Ovary (tissue), 10 donors: ENCODE measurements at places on chromosomes 7 and 10.

GRCh38 chr10:129756912-129757901, 206.9 kb downstream of the EBF3 start:
- H3K27ac ChIP-seq = no peak overlapping the region
- H3K4me3 ChIP-seq = no peak overlapping the region
- H3K4me1 ChIP-seq = no peaks in the 10 kb centered on the region
- peak; percentile 26 for DNase-seq

DNA sequence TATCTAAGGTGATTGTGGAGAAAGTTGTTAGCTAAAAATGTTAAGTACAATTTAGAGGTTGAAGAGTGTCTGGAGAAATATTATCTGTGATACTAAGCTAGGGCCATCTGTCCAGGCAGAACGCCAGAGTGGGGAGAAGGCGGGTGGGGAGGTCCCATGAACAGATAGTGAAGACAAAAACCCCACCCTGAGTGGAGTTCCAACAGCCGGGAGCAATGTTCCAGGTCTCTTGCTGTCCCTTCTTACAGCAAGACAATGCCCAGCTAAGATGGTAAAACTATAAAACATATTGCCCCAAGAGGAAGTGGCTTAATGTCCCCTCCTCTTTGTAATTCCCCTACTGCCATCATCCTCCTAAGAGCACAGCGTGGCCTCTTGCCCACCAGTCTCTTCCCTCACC, 10.4 kb upstream of the IL15RA start:
- no peak overlapping the region for H3K4me3 ChIP-seq
- peaks cover 6% of the 10 kb centered on the region for H3K4me1 ChIP-seq
- H3K36me3 ChIP-seq = no peaks in the 10 kb centered on the region
- H3K27me3 ChIP-seq = no peaks in the 10 kb centered on the region
- peak; percentile 59 for DNase-seq

DNA sequence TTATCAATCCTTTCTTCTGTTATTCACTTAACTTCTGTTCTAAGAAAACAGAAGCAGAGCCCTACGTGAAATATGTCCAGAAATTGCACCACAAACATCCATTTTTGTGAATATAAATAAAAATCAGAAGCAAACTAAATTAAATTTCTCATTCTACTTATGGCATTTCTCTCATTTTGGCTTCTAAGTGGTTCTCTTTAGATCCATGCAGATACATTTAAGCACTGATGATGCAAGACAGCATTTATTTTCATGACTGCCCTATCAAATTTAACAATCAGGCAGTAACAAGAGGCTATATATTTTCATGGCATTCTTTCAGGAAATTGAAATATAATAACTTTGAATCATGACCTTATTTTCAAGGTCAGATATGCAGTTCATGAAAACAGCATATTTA, 1049.6 kb downstream of the GRM8 start:
- no peak overlapping the region for H3K4me3 ChIP-seq
- no peaks in the 10 kb centered on the region for H3K27me3 ChIP-seq
- no peak for DNase-seq
- no peak overlapping the region for H3K27ac ChIP-seq
- H3K36me3 ChIP-seq = no peaks in the 10 kb centered on the region
- H3K4me1 ChIP-seq = no peaks in the 10 kb centered on the region

DNA sequence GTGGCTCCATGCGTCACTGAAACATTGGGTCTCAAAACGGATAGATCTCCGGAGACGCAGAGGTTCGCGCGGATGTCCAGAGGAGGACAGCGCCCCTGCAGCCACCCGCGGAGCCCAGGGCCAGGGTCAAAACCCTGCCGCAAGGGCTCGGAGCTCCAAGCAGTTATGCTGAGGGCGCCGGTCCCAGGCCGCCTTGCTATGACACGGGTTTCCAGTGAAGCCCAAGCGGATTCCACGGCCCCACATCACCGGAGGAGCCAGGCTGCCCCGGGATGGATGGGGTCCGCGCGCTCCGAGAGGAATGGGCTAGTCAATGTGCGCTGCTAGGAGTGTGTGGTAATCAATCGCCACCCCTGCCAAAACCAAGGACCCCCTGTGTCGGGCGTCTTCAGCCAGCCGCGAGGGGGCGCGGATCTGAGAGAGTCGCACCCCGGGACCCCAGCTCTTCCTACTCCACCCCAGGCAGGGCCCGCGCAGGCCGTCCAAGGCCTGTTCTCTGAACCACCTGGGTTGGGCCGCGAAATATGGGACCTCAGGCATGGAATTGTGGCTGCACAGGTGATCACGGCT, 5.6 kb upstream of the EMX2 start:
- H3K27me3 ChIP-seq = no peaks in the 10 kb centered on the region
- no peak overlapping the region for H3K27ac ChIP-seq
- H3K4me3 ChIP-seq = peak overlapping the region; percentile 37
- peaks cover 6% of the 10 kb centered on the region for H3K4me1 ChIP-seq
- peak; percentile 45 for DNase-seq
- H3K36me3 ChIP-seq = no peaks in the 10 kb centered on the region

GRCh38 chr10:26739071-26739631, 41.6 kb downstream of the PDSS1 start:
- H3K4me3 ChIP-seq = no peak overlapping the region
- no peaks in the 10 kb centered on the region for H3K4me1 ChIP-seq
- H3K27me3 ChIP-seq = no peaks in the 10 kb centered on the region
- H3K36me3 ChIP-seq = no peaks in the 10 kb centered on the region

GRCh38 chr7:30555525-30555924, 39.2 kb upstream of the GARS1 start:
- no peak overlapping the region for H3K4me3 ChIP-seq
- H3K27ac ChIP-seq = no peak overlapping the region
- no peaks in the 10 kb centered on the region for H3K36me3 ChIP-seq
- H3K4me1 ChIP-seq = peaks cover 3% of the 10 kb centered on the region
- H3K27me3 ChIP-seq = no peaks in the 10 kb centered on the region

DNA sequence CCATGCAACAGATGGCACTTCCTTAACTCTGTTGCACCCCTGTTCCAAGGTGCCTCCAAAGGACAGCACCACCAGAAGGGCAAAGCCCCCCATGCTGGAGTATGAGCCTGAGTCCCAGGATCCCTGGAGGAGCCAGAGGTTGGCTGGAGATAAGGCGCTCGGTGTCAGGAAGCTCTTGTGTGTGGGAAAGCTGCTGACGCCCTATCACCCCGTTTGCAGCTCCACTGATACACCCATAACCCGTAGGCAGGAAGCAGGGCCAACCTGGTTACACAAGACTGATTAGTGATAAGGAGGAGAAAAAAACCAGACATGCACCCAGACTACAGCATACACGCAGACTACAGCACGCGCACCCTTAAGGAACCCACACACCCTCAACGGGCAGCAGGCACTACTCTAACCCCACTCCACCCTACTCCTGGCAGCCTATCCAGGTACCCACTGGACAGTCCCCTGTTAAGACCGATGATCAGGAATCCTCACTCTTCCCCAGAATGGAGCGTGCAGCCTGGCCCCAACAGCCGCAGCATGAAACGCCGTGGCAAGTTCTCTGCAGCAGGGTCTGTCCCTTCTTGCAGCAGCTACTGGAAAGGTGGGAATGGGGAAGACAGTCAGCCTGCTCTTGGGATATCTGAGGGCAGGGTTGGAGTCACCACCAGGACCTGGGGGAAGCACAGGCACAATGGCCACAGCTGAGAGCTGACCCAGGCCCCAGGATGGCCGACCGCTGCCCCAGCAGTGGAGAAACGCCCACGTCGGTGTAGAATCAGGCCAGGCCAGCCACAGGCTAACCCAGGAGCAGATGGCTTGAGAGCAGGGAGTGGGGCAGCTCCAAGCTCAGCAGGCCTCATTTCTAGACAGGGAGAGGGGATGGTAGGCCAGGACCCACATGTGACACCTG, 38.3 kb upstream of the TUBB8 start:
- no peaks in the 10 kb centered on the region for H3K36me3 ChIP-seq
- H3K27ac ChIP-seq = no peak overlapping the region
- H3K4me3 ChIP-seq = no peak overlapping the region
- no peak for DNase-seq

- H3K4me1 ChIP-seq = peaks cover 5% of the 10 kb centered on the region
- no peaks in the 10 kb centered on the region for H3K36me3 ChIP-seq
- H3K4me3 ChIP-seq = no peak overlapping the region
- no peak for DNase-seq
- H3K27ac ChIP-seq = no peak overlapping the region
These were observed 4.3 kb downstream of the NOC3L start for GRCh38 chr10:94358480-94358879.

- H3K27ac ChIP-seq = no peak overlapping the region
- no peak for DNase-seq
- no peak overlapping the region for H3K4me3 ChIP-seq
- H3K36me3 ChIP-seq = no peaks in the 10 kb centered on the region
- no peaks in the 10 kb centered on the region for H3K27me3 ChIP-seq
These were observed 70.3 kb upstream of the NMT2 start for GRCh38 chr10:15238555-15239335.

DNA sequence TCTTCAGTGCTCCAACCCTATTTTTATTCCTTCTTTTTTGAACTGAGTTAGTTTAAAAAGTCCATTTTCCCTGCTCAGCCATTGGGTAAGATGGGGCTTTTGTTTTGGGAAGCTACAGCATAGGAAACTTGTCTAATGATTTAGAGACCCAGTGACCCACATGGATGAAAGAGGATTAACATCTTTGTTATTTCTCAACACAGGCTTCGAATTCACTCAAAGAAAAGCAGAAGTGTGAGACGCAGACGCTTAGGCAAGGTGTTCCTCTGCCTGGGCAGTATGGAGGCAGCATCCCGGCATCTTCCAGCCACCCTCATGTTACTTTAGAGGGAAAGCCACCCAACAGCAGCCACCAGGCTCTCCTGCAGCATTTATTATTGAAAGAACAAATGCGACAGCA, 152.0 kb downstream of the HDAC9 start:
- no peak overlapping the region for H3K4me3 ChIP-seq
- no peak overlapping the region for H3K27ac ChIP-seq
- H3K4me1 ChIP-seq = no peaks in the 10 kb centered on the region

- peaks cover 3% of the 10 kb centered on the region for H3K4me1 ChIP-seq
- no peak overlapping the region for H3K4me3 ChIP-seq
- H3K27me3 ChIP-seq = no peaks in the 10 kb centered on the region
- no peaks in the 10 kb centered on the region for H3K36me3 ChIP-seq
These were observed 11.0 kb upstream of the ADD3 start for GRCh38 chr10:109996766-109997171.

DNA sequence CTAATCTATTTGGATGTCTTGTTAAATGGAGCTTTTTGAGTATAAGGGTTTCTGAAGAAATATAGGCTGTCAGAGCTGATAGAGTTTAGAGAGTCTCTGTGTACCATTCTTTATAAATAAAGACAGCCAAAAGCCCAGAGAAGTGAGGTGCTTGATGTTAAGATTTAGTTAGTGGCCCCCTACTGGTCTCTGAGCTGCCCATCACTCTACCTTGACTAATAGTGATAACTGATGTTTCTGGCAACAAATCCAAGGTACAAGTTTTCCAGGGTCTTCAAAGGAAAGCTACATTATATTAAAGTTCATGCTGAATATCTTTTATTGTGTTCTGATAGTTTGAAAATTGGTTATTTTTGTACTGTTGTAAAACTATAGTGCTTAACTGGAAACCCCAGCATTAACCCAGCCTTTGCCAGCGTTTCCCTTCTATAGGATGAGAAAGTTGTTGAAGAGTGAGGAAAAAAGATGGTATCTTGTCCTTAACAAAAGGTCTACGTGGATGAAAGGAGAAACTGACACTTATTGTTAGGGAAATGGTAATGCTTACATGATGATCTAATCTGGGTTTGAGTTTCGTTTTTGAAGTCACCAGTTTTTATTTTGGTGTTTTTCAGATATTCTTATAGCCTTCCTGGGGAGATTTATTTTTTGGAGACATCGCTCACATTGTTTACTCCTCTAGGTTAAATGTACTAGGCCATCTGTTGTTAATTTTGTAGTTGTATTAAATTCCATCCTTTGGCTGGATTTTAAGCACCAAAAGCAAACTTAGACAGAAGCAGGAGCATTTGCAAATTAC, 79.0 kb downstream of the AUTS2 start:
- no peaks in the 10 kb centered on the region for H3K27me3 ChIP-seq
- H3K4me3 ChIP-seq = no peak overlapping the region
- peak overlapping the region; percentile 51 for H3K27ac ChIP-seq
- no peak for DNase-seq
- H3K4me1 ChIP-seq = peaks cover 28% of the 10 kb centered on the region
- no peaks in the 10 kb centered on the region for H3K36me3 ChIP-seq

DNA sequence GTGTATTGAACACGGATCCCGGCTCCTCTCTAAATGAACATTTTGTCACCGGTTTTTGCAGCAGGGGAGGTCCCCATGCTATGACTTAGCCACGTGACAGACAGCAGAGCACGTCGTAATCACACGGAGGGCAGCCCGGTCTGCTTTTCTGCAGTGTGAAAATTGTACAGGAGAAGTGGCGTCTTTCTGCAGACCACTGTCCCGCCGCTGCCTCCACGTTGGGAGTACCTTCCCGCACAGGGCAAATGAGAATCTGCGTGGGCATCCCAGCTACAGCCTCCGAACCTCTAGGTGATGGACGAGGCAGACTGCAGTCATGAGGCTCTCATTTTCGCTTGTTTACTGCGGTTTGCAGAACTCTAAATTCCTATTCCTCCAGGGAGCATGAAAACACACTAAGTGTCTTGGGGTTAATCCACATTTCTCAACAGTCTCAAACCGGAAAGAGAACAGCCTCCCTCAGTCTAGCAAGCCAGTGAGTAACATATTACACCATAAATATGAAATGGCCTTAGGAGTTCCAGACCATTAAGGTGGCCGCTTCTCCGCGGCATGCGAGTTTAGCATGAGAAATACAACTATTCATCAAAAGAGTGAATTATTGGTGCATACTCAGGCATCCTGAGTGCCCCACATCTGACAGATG, 89.8 kb downstream of the TCERG1L start:
- H3K27me3 ChIP-seq = no peaks in the 10 kb centered on the region
- H3K36me3 ChIP-seq = no peaks in the 10 kb centered on the region
- H3K4me3 ChIP-seq = no peak overlapping the region
- H3K27ac ChIP-seq = no peak overlapping the region
- DNase-seq = no peak
- no peaks in the 10 kb centered on the region for H3K4me1 ChIP-seq

DNA sequence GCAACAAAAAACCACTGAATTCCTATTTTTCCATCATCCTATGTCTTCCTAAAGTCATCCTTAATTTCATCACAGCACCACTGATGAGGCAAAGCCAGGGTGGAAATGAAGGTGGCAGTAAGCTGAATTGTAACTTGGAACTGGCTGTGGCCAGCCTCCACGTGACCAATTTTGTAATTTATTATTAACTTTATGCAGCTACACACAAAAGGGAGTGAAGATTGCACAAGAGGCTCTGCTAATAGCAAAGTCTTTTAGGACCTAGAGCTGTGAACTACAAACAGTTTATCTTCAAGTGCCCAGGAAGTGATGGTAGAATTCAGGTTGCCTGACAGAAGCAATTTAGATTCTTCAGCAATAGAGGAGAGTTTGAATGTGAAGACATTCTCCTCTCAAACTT, 176.4 kb downstream of the CCDC71L start:
- no peak overlapping the region for H3K4me3 ChIP-seq
- no peak for DNase-seq
- H3K4me1 ChIP-seq = no peaks in the 10 kb centered on the region
- no peak overlapping the region for H3K27ac ChIP-seq
- no peaks in the 10 kb centered on the region for H3K27me3 ChIP-seq

DNA sequence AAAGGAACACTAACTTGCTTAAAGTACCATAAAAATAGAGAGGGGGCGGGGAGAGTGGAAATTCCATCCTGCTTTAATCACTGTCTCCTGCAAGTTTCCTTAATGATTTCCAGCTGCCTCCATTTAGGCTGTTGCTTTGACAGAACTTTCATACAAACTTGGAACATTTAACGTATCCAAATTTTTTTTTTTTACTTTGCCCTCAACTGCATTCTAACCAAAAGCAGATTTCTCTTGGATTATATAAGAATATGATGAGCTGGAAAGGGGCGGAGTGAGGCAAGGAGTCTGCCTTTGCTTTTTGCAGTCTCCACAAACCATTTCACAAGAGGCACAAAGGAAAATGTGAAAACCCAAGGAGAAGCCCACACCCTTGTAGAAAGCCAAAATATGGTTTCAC, 46.6 kb upstream of the COL1A2 start:
- no peak overlapping the region for H3K4me3 ChIP-seq
- H3K27ac ChIP-seq = peak overlapping the region; percentile 68
- DNase-seq = peak; percentile 39
- H3K36me3 ChIP-seq = no peaks in the 10 kb centered on the region
- H3K4me1 ChIP-seq = peaks cover 2% of the 10 kb centered on the region
